Activated CD4-positive, alpha-beta T cell treated with anti-CD3 and anti-CD28 coated beads, Interleukin-2, amount 10 ng/mL, durations not matched to agents 7 days and 5 days (primary cell): ENCODE measurements at places on chromosomes 3 and 15. TPM values are rescaled to one million over a fixed set of nuclear protein-coding genes. Genes with fewer than 3 reads are reported as not detected.

The SLC9C1 gene
- not detected for total RNA-seq

DNA sequence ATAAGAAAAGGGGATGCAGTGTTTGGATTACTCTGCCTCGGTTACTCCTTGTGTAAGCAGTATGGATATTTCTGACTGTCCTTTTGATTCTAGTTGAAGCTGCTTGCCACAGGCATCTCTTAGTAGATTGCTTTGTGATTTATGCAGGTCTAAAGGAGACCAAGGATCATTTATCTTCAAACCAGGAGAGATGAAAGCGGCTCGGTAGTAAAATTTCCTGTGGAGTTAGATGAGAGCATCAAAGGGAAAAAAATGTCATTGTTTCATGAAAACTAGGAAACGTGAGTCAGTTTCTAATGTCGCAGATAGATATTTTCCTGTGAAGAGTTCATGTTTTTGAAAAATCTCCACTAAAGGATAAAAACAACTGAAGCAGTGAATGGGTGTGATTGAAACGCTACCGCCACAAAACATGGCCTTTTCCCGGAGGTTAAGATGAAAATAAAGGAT, 254.0 kb upstream of the TBL1XR1 start:
- DNase-seq, result no peak

DNA sequence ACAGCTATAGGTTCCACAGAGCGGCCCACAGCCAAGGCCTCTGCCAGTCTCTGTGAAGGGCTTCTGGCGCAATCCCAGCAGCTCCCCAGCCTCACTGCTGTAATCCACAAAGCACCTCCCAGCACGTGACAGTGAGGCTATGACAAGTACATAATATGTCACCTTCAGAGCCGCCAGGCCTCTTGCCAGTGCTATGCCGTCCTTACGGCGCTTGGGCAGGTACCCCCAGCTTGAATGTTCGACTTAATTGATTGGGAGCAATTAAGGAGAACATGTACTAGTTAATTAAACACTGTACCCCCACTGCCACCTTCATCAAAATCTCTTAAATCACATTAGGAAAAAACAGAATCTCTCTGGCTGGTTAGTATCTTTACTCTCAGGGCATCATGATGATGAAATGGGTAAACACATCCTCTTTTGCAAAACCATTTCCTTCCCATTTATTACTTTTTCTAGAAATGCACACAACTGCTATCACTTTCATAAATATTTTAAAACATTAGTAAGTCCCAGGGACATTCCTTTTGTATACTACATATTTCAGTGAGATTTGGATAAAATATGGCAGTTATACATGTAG, 169.9 kb downstream of the XXYLT1 start:
- DNase-seq, result no peak

DNA sequence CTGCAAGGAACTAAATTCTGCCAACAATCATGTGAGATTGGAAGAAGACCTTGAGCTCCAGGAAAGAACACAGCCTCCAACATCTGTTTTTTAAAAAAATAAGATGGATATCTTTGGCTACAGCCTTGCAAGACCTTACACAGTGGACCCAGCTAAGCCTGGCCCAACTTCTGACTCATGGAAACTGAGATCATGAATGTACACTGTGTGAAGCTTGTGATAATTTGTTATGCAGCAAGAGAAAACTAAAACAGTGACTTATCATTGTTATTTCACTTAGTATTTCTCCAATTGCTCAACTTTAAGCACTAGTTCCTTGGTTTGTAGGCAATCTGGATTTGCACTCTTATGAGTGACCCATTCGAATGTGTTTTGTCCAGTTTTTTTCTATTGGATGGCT, 29.3 kb downstream of the SHQ1 start:
- DNase-seq, result no peak

DNA sequence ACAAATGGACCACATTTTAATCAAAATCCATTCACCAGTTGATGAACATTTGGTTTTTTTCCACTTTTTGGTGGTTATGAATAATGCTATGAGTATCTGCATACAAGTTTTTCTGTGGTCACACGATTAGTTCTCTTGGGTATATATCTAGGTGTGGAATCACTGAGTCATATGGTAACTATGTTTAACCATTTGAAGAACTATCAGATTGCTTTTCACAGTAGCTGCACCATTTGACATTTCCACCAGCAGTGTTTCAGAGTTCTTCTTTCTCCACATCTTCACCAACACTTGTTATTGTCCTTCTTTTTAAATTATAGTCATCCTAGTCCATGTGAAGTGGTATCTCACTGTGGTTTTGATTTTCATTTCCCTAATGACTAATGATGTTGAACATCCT, 33.3 kb upstream of the ATG7 start:
- no peak for DNase-seq
